Stimulated activated CD4-positive, alpha-beta T cell treated with anti-CD3 and anti-CD28 coated beads, Interleukin-2, amount 100 ng/mL, for 48 hours (primary cell): ENCODE measurements at places on chromosomes 4 and X.
A peak's percentile ranks its signal among the peaks of the same experiment; 100 is the strongest.

DNA sequence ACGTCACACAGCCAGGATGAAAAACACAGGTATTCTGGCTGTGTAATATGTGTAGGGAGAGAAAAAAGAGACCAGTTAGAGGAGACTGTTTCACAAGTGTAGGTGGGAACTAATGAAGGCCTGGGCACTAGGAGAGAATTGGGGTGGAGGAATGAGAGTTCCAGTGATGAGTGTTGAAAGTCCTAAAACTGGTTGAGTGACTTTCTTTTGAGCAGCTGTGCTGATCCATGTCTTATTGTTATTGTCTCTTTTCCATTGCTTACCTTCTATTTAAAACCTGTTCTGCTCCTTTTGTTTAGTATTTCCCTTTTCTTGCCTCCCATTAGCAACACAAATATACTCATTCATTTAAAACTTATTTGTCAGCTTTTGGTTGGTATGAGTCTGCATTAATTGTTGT, 88.7 kb downstream of the PDLIM5 start:
- no peak for DNase-seq

DNA sequence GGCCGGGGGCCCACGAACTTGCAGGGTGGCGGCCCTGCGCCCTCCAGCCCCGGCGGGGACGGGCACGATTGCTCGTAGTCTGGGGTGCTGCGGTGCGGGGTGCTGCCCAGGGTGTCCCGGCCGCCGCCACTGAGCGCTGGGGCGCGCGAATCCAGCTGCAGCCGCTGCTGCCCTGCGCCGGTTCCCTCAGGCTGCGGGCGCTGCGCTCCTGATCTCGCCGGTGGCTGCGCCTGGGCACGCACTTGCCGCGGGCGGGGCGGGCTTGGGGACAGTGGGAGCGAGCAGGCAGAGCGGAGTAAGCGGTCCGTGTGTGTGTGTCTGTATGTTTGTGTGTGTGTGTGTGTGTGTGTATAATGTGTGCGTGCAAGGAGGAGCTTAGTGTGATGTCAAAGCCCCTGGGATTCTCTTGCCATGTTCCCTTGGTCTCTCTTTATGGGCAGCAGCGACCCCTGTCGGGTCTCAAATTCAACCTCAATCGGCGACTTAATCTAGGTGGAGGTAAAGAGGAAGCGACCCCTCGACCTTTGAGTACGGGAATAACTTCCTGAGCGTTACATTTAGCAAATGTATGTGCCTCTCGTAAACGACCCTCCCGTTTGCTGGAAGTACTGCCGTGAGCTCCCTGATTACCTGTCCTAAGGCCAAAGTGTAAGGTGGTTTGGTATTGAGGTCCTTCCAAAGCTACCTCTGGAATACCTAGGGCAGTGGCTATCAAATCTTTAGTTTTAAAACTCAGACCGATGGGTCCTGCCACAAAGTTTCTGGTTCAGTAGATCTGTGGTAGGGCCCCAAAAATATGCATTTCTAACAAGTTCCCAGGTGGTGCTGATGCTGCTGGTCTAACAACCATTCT, at the start of gene RNF150:
TSS of gene RNF150 (minus strand) at position 324 of the 853 bp plus-strand sequence.
- peak; percentile 42 for DNase-seq

- DNase-seq, result no peak
Observed at GRCh38 chr4:102692474-102692873, 68.3 kb downstream of the MANBA start.

DNA sequence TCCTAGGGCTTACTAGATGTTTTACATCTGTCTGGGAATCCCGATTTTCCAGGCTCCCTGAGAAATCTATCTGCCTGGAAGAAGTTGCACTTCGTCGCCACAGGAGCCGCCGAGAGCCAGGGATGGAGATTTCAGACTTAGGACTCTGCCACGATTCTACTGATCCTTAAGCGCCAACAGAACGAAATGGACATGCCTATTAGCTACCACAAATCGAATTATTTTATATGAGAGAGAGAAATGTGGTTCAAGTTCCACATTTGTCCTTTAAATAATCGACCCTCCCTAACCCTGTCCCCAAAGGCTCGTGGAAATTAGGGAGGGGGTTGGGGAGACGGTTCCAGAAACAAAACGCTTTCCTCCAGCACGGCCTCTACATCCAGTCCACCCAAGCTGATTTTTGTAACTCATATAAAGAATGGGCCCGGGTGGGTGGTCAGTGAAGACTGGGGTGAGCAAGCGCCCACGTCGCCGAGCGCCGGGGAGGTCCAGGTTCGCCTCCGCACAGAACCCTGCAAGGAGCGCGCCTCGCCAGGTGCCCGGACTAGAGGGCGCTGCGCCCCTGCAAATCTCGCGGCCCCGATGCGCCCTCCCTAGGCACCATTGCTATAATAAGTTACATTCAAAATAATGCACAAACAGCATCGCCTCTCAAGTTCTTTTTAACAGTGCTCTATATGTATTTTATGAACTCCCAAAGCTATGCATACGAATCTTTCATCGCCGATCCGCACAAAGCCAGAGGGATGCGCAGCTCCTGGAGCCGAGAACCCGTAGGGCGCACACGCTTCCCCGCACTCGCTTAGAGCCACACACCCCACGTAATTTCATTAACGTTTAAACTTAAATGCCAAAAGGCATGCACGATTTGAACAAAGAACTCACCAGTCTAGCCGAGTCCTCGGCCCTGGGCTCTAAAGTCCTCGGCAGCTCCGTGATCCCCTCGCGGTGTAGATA, 2.1 kb upstream of the FAT1 start:
- DNase-seq, result no peak

- no peak for DNase-seq
Observed at GRCh38 chr4:154526151-154526550, 24.0 kb downstream of the PLRG1 start.

- DNase-seq, result no peak
Observed at GRCh38 chr4:38396845-38397547, 267.0 kb upstream of the KLF3 start.

GRCh38 chr4:184588893-184589292, 60.4 kb downstream of the CASP3 start:
- no peak for DNase-seq

DNA sequence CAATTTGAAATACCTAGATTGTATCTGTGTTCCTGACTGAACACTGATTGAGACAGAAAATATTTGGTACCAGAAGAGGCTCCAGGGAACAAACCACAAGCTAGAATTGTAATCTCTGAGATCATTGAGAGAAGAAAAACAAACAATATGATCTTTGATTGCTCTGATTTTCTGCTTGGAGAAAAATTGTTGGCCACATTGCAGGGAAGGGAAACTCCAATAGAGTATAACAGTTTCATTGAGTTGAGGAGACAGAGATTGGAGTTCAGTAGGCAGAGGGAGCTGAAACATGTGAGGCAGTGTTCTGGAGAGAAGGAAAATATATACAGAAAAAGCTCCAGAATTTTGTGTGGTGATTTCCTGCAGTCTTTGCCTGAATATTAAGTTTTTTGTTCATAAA, 158.2 kb downstream of the C4orf33 start:
- DNase-seq, result no peak

- no peak for DNase-seq
Observed at GRCh38 chr4:47219586-47219985, 188.2 kb downstream of the GABRB1 start.

- DNase-seq, result peak; percentile 22
Observed at GRCh38 chr4:186104114-186104889, at the start of gene FAM149A. Gene FAM149A (plus strand): TSS chr4:186104704.

DNA sequence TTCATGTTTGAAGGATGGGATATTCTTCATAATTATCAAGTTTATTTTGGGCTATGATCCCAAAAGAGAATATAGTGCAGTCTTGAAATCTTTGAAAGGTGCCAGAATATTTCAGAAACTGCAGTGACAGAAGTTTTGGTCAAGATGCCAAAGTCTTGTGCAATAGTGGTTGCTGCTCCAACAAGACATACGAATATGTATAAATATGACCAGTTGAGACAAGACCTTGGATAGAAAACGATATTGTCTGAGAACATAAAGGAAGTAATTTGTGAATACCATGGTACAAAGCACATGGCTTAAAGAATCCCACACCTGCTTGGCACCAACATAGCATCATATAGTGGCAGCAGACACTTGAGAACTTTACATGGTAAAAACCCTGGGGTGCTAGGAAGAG, 48.6 kb upstream of the AMELX start:
- no peak for DNase-seq

DNA sequence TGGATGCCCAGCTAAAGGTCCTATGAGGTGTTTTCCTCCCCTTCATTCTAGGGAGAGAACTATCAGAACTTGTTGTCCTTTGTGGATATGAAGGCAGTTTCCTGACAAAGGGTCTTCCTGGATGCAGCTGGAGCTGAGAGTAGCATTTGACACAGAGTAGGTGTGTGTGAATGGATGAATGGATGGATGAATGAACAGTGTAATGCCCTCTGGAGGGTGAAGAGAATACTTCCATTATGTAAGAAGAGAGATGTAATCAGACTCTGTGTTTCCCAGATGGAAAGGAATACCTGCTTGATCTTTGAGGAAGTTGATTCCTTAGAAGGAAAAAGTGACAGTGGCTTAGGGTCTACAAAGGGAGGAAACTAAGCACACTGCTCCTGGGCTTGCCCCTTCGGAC, 55.4 kb upstream of the AADAT start:
- no peak for DNase-seq

- DNase-seq, result no peak
Observed at GRCh38 chr4:71595576-71596108, 188.2 kb downstream of the GC start.

- DNase-seq, result no peak
Observed at GRCh38 chrX:109830704-109831206, 97.7 kb upstream of the ACSL4 start.

GRCh38 chr4:147790412-147790811, 58.5 kb downstream of the ARHGAP10 start:
- no peak for DNase-seq

DNA sequence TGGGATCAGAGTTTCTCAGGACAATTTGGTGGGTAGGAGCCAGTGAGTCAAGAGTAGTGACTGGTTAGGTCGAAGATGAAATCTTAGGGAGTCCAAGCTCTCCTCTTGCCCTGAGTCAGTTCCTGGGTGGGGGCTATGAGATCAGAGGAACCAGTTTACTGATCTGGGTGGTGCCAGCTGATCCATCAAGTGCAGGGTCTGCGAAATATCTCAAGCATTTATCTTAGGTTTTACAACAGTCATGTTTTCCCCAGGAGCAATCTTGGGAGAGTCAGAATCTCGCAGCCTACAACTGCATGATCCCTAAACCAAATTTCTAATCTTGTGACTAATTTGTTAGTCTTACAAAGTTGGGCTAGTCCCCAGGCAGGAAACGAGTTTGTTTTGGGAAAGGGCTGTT, 1833.2 kb upstream of the PCDH7 start:
- DNase-seq, result no peak

GRCh38 chr4:126563389-126563788, 1069.4 kb upstream of the INTU start:
- DNase-seq, result no peak

DNA sequence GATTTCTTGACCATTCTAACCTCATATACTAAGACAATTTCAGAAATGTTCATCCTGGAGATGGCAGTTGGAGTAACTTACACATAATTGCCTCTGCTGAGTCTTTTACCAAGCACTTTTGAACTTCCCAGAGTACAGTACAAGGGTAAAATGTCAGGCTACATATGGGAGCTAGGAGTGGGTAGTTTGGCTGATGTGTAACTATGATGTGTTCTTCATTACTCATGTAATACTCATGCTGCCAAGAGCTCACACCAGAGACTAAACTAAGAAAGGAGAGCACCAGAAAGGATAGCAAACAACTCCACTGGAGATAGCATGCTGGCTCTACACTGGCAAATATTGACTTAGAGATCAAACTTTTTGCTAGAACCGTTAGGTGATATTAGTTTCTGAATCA, 194.0 kb downstream of the PDGFRA start:
- no peak for DNase-seq

- DNase-seq, result no peak
Observed at GRCh38 chr4:115323106-115323707, 209.8 kb upstream of the NDST4 start.

DNA sequence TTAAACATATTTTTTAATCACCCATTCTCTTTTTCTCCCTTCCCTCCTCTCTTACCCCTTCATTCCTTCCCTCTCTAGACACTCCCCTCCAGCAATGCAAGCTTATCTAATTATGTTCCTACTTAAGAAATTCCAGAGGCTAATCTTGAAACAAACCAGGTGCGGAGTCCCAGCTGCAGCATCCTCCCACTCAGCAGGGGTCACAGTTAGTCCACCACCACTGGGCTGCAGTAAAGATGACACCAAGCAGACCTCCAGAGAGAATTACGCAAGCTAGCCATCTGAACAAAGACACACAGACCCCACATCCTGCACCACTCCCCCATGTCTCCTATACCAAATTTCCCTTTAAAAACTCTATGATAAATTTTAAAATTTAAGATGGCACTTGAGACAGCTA, 13.9 kb upstream of the SEC24B start:
- no peak for DNase-seq

- DNase-seq, result no peak
Observed at GRCh38 chr4:55973650-55974049, 24.9 kb downstream of the CEP135 start.

GRCh38 chr4:46870411-46870810, 38.6 kb downstream of the COX7B2 start:
- DNase-seq, result no peak

GRCh38 chr4:156764846-156765245, 206.8 kb downstream of the PDGFC start:
- no peak for DNase-seq

- no peak for DNase-seq
Observed at GRCh38 chr4:67035501-67035900, 509.8 kb downstream of the CENPC start.

DNA sequence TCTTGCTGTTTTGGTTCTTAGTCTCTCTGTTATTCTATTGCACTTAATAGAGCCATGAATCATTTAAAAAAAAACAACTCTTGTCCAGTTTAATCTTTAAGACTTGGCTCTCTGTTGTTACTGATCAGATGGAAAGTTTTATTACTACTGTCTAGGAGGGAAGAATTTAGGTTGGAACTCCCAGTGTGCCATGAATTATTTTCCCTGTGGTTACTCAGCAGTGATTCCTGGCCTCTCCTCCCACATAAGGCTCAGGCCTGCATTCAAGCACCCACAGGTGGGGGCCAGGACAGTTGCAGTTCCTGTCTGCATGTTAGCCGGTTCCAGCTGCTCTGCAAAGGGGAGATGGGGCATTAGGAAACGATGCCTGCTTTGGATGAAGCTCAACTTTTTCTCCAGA, 29.8 kb upstream of the ESX1 start:
- no peak for DNase-seq

- no peak for DNase-seq
Observed at GRCh38 chrX:32289356-32289755, 922.0 kb downstream of the DMD start.

- DNase-seq, result no peak
Observed at GRCh38 chrX:119783026-119783425, 8.4 kb downstream of the RPL39 start.

GRCh38 chr4:158315706-158316105, 105.4 kb downstream of the TMEM144 start:
- no peak for DNase-seq
